Activated CD8-positive, alpha-beta memory T cell treated with anti-CD3 and anti-CD28 coated beads, Interleukin-2, amount 50 U/mL, for 4 hours (primary cell): ENCODE measurements at places on chromosomes 2 and 18.

GRCh38 chr2:38159191-38159590 lies 83.2 kb upstream of the CYP1B1 start:
- DNase-seq = no peak

DNA sequence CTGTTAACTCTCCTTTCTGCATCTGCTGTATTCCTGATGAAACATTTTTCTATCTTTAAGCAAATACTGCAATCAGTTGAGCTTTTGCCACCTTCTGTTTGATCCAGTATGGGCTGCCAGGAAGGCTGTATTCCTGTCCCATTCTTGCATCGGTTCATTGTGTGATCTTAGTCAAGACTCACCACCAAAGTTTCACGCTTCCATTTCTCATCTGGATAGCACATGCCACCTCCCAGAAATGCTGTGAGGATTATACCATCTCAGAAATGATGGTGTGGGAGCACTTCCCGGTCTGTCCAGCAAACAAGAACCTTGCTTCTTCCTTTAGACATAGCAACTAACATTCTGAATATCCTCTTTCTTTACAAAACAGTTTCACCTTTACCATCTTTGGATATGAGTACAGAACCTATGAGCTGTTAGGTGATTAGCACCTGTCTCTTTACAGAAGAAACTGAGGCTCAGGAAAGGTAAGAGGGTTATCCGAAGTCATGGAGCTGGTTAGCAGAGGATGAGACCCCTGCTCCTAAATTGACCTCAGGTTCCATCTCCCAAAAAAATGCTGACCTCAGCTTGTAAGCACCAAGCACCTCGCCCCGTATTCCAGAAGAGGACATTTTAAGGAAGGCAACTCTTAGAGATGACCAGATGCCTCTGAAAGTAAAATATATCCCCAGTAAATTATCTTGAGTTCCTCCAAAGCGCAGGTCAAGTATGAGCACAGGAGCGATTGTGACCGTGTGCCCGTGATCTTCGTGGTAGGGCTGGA lies 56.8 kb downstream of the FEZ2 start:
- no peak for DNase-seq

GRCh38 chr2:46050027-46050426 lies 247.2 kb upstream of the EPAS1 start:
- DNase-seq = no peak

GRCh38 chr2:6909431-6910385 lies 7.5 kb upstream of the RNF144A start:
- DNase-seq = no peak

GRCh38 chr2:170932166-170932565 lies 3.1 kb downstream of the GORASP2 start:
- no peak for DNase-seq

- DNase-seq = no peak
These were observed 21.0 kb upstream of the GPR75 start for GRCh38 chr2:53880756-53881155.
